NCI-H1048 (cell line): ENCODE measurements at places on chromosomes 5 and 9.

DNA sequence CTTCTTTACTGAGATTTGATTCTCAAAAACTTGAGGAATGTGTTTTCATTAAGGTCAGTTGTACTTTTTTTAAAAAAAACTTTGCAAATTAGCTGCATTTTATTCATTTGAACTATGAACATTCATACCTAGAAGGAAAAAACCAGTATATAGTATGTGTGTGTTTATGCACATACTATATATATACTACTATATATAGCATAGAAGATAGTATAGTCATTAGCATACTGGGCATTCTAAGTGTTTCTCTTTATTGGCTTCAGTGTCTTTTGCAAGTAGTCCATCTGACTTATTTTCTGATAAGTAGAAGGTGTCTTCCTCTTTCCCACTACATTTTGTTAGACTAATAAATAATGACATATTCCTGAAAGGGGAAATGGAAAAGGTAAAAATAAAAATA is 33.0 kb downstream of the ELOVL7 start:
- no peak for DNase-seq

GRCh38 chr5:116771466-116772151 is 197.0 kb upstream of the SEMA6A start:
- no peak for DNase-seq

DNA sequence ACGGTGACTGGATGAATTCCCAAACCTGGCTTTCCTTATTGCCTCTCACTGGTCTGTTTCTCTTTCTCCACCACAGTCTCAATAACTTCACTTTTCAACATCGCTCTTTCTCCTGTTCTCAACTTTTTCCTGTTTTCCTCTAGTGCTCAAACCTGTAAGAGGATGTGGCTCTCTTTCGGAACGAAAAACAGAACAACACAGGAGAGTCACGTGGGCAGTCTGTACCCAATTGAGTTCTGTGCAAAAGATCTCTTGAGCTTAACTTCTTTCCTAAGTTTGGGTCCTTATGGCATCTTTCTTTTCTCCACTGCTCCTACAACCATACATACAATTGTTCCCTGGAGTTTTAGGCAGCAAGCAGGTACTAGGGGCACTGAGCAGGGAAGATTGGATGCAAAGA is 8.9 kb downstream of the HAVCR1 start:
- no peak for DNase-seq

- no peak for DNase-seq
Measured at GRCh38 chr5:120615967-120616645, 152.0 kb downstream of the PRR16 start.
